Panc1 (cell line): ENCODE measurements at places on chromosomes 2 and 18. TPM values are rescaled to one million over a fixed set of nuclear protein-coding genes. Genes with fewer than 3 reads are reported as not detected.

Gene DLGAP1
- 1.8 TPM for total RNA-seq

Gene MDH1B
- total RNA-seq: 0.85 TPM

Gene TMEFF2
- total RNA-seq: 1.5 TPM

Gene ARHGAP28
- total RNA-seq: 0.41 TPM

Gene NGEF
- 17.8 TPM for total RNA-seq

Gene DNAJC5G
- total RNA-seq: not detected

Gene ACMSD
- total RNA-seq: not detected

Gene CENPO
- 39.3 TPM for total RNA-seq

Gene SERPINB4
- not detected for total RNA-seq

Gene MYL12A
- 489 TPM for total RNA-seq

Gene PER2
- total RNA-seq: 9.9 TPM

Gene TXNL1
- 58.3 TPM for total RNA-seq

Gene SOWAHC
- 23.4 TPM for total RNA-seq

Gene UGT1A10
- not detected for total RNA-seq

DNA sequence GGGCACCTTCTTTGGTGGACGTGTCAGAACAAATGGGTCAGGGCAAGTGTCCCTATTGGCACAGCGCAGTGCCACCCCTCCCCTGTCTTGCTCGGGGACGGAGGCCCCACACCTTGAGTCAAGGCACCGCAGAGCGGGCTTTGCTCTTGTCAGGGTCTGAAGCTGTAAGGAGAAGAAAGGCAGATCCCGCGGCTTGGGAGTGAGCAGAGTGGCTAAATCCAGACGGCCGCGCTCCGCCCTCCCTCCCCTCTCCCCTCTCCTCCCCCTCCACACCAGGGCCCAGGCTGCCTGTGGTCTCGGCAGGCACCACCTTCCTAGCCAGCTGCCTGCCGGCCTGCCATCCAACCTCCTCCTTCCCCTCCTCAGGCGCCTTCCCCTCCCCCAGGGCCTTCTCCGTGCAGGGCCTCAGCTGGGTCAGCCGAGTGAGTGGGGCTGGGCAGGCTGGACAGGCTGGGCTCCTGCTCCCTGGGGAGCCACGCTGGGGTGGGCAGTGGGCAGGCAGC is 25.8 kb downstream of the SPEG start:
- DNase-seq: no peak

GRCh38 chr2:238413368-238413767 is 13.4 kb upstream of the ASB1 start:
- DNase-seq: no peak

- DNase-seq: no peak
Observed at GRCh38 chr18:73715210-73715670, 432.4 kb downstream of the FBXO15 start.

- peak; percentile 60 for DNase-seq
Observed at GRCh38 chr18:39523281-39523680, 1957.7 kb upstream of the CELF4 start.

- DNase-seq: no peak
Observed at GRCh38 chr2:85662899-85663593, 5.0 kb downstream of the SFTPB start.

- no peak for DNase-seq
Observed at GRCh38 chr2:188819792-188820191, 154.4 kb upstream of the COL3A1 start.

DNA sequence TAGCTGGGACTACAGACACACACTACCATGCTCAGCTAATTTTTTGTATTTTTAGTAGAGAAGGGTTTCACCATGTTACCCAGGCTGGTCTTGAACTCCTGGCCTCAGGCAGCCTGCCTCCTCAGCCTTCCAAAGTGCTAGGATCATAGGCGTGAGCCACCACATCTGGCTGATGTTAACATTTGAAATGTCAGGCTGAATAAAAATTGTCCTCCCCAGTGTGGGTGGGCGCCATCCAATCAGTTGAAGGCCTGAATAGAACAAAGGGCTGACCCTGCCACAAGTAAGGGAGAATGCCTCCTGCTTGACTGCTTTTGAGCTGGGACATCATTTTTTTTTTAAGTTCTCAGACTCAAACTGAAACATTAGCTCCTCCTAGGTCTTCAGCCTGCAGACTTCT is 21.0 kb upstream of the RHOB start:
- no peak for DNase-seq

DNA sequence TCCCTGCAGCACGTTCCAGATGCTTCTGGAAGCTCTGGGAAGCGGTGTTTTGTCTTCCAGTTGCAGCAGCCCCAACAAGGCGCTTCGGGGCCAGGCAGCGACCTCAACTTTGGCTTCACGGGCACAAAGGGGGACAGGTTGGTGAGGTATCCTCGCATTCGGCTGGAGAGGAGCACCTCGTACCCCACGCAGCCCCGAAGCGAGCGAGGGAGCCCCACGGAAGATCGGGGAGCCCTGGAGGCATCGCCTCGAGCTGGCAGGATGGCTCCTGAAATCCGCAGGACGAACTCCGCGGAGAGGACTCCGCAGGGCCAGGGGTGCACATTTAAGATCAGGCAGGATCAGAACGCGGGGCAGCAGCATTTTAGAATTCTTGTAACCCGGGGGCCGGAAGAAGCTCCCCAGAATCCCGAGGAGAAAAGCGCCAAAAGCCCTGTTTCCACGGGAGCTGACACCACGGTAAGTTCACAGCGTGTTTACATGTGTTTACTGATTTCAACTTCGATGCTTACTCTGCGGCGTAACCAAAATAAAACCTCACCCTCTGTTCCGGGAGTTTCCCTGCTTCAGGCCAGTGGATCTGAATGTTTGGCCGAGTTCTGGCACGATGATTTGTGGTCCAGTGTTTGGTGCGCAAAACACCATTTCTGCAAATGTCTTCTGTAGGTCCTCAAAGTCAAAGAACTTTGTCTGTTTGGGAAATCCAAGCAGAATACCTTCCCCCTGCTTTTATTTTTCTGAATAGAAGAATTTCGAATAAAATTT is 212.5 kb downstream of the NEDD4L start:
- DNase-seq: no peak

- DNase-seq: no peak
Observed at GRCh38 chr2:179981085-179981484, 26.0 kb downstream of the CWC22 start.

GRCh38 chr2:174778085-174778981 is 14.1 kb upstream of the CHRNA1 start:
- DNase-seq: no peak

DNA sequence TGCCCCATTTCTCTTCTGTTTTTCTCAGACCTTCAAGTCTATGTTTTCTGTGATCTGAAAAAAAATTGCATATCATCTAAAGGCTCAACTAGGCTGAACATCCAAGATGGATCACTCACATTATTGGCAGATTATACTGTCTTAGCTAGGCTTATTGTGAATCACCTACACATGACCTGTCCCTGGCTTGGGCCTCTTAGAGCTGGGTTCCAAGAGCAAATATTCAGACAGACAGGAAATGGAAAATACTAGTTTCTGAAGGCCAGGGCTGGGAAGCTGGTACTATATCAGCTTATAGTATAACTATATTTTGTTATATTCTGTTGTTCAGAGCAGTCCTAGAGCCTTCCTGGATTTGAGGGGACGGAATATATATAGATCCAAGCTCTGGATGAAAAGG is 90.3 kb downstream of the PIK3C3 start:
- DNase-seq: no peak

- no peak for DNase-seq
Observed at GRCh38 chr18:37701967-37702366, 136.4 kb upstream of the CELF4 start.

DNA sequence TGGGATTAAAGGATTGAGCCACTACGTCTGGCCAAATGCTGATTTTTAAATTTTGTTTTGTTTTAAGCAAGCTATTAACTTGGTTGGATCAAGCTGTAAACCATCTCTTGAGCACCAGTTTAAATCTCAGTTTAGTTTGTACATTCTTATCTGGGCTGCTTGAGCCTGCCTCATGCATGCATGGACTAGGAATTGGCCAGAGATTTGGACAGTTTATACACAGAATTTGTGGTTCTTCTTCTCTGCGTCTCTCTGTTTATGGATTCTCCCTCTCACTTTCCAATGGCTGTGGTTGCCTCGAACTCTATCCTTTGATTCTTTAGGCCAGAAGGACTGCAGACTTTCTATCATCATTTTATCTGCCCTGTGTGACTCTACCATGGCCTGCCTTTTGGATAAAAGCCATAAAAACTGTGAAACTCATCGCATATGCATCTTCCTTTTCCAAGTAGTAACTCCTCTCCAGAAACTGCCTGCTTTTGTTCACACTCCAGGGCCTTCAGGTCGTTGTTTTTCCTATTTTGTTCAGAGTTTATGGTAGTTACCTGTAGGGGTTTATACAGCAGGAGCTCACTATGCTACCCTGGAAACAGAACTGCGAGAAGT is 32.5 kb upstream of the PLB1 start:
- DNase-seq: no peak

- DNase-seq: no peak
Observed at GRCh38 chr2:146349334-146349733, 1495.5 kb upstream of the ACVR2A start.

- no peak for DNase-seq
Observed at GRCh38 chr2:24164416-24164973, 10.4 kb upstream of the FAM228A start.

GRCh38 chr18:36929601-36930000 is 100.7 kb downstream of the KIAA1328 start:
- no peak for DNase-seq

DNA sequence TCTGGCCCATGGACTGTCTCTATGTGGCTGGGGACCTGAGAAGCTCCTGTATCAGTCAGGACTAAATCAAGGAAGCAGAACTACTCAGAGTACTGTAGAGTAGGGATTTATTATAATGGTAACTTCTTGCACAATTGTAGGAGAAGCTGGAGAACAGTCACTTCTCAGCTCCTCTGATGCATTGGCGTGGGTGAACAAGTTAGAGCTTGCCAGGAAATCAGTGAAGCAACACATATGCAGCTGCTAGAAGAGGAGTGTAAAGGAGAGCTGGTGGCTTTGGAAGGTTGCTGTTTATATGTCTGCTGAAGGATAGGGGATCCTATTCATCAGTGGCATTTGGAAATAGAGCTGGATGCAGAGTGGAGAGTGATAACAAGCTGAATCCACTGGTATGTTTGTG is 215.5 kb upstream of the CWC22 start:
- no peak for DNase-seq

GRCh38 chr2:106272216-106272807 is 78.2 kb upstream of the UXS1 start:
- no peak for DNase-seq

GRCh38 chr2:216633616-216634369 is 573 bp downstream of the IGFBP2 start:
- DNase-seq: no peak

DNA sequence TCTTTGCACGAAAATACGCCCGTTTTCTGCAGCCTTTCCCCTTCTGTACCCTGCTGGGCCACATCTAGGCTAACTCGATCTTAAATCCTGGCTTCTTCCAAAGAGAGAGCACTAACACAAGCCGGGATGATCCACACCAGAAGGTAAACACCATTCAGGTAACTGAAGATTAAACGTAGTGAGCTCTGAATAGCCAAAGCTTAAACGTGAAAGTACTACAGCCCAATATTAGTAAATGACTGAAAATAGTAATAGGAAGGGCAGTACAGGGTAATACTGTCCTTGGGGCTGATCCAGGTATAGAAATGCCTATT is 422 bp upstream of the MRPL53 start:
- DNase-seq: no peak

- no peak for DNase-seq
Observed at GRCh38 chr2:231688719-231689118, 19.6 kb upstream of the PTMA start.

DNA sequence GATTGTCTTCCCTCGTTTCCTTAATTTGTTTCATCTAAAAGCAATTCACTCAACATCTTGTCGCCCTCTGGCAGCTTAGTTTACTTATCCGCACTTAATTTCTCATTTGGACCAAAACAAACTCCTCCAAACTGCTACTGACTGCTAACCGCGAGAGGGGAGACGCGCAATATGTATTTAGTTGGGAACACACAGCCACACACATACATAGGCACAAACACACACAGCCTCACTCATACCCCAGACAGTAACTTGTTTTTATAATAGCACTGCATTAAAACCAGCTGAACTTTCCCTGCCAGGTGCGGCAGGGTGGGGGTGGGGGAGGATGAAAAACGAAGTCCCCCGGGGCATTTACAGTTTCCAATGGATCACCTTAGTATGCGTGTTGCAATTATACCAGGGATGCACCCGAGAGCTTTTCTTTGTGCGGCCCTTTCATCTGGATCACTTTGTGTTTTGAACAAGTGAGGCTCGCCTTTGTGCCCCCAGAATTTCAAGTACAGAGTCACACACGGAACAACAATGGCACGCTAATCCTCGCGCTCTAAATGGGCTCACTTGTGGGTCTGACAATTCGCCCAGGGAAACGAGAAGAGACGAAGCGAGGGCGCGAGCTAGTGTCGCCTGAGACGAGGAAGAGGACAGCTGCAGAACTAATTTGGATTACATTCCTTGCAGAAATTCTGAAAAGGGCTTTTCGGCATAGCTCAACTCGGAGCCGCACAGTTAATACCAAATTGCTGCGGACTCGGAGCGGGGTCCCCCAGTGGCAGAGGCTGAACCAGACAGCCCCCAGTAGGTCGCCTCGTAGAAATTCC is 2.4 kb downstream of the ERBB4 start:
- no peak for DNase-seq

GRCh38 chr18:40055262-40055661 is 1899.8 kb upstream of the PIK3C3 start:
- no peak for DNase-seq

- no peak for DNase-seq
Observed at GRCh38 chr2:126792186-126792585, 106.5 kb upstream of the TEX51 start.

GRCh38 chr2:218360453-218360852 is 3.8 kb downstream of the CATIP start:
- DNase-seq: no peak

- no peak for DNase-seq
Observed at GRCh38 chr2:105861200-105861599, 116.5 kb downstream of the NCK2 start.

GRCh38 chr2:101873543-101873942 is 118.2 kb upstream of the IL1R2 start:
- no peak for DNase-seq

GRCh38 chr18:26002375-26002910 is 88.0 kb downstream of the SS18 start:
- DNase-seq: no peak

GRCh38 chr2:234733795-234734600 is 217.8 kb upstream of the SH3BP4 start:
- DNase-seq: no peak

GRCh38 chr2:210445116-210445707 is 31.3 kb downstream of the LANCL1 start:
- DNase-seq: no peak

- no peak for DNase-seq
Observed at GRCh38 chr18:34838669-34839068, 128.6 kb downstream of the DTNA start.

- no peak for DNase-seq
Observed at GRCh38 chr2:214156971-214157370, 253.9 kb upstream of the VWC2L start.
